Ovary (tissue), 10 donors: ENCODE measurements at places on chromosomes 16 and 17. TPM values are rescaled to one million over a fixed set of nuclear protein-coding genes. Genes with fewer than 3 reads are reported as not detected.

The MON1B gene
- total RNA-seq: 11.8 TPM

The ADGRG3 gene
- total RNA-seq: 0.48 TPM

- no peaks in the 10 kb centered on the region for H3K4me1 ChIP-seq
- no peak overlapping the region for H3K27ac ChIP-seq
- no peak for DNase-seq
- H3K4me3 ChIP-seq: no peak overlapping the region
- H3K36me3 ChIP-seq: no peaks in the 10 kb centered on the region
These were observed 33.1 kb downstream of the CNGB1 start for GRCh38 chr16:57937861-57938260.

The TNFRSF13B gene
- not detected for total RNA-seq

The SOST gene
- total RNA-seq: not detected

GRCh38 chr17:83118071-83118841 is 38.8 kb downstream of the METRNL start:
- H3K27ac ChIP-seq: no peak overlapping the region
- no peaks in the 10 kb centered on the region for H3K36me3 ChIP-seq
- no peak overlapping the region for H3K4me3 ChIP-seq
- no peak for DNase-seq
- no peaks in the 10 kb centered on the region for H3K27me3 ChIP-seq

DNA sequence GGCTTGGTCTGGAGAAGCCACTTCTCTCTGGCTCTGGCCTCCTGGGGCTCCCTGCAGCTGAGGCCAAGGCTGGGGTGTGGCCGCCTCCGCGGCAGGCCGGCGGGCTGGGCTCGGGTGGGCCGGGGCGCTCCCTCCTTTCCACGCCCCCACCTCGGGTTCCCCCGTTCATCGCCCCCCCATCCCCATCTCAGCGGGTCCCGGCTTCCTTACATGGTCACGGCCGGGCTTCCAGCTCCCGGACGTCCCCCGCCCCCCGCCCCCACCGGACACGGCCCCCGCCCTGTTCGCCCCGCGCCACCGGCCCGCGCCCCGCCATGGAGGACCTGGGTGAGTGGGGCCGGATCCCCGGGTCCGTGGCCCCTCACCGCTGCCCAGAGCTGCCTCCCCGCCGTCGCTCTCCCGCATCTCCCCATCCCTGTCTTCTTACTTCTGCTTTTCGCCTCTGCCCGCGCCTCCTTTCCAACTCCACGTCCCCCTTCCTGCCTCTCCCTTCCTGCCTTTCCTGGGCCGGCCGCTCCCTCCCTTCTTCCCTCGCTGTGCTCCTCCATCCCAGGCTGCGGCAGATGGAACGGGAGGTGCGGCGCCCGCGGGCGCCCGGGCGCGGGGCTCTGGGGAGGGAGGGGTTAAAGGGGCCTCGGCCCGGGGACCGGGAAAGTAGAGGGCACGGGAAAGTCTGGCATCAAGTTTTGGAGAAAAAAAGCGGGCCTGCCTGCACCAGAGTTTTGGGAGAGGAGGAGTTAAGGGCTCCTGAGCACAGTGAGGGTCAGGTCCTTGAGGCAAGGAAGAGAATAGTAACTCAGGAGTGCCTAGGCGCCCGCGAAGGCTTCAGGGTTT is at the start of gene TGFB1I1:
TSS of gene TGFB1I1 (plus strand) at position 278 of the 834 bp plus-strand sequence. CDS start at position 315, 37 bp downstream.
- peak within 1 kb of the TSS; percentile 61 for H3K4me3 ChIP-seq
- no peaks in the 10 kb centered on the region for H3K36me3 ChIP-seq
- H3K27me3 ChIP-seq: no peaks in the 10 kb centered on the region
- H3K27ac ChIP-seq: peak within 1 kb of the TSS; percentile 87
- peaks cover 6% of the 10 kb centered on the region for H3K4me1 ChIP-seq

The RCVRN gene
- total RNA-seq: not detected

GRCh38 chr16:23965137-23965733 is 129.5 kb downstream of the PRKCB start:
- H3K36me3 ChIP-seq: no peaks in the 10 kb centered on the region
- peaks cover 2% of the 10 kb centered on the region for H3K4me1 ChIP-seq
- no peaks in the 10 kb centered on the region for H3K27me3 ChIP-seq
- no peak overlapping the region for H3K4me3 ChIP-seq
- no peak for DNase-seq

GRCh38 chr17:16215965-16216316 is 607 bp upstream of the NCOR1 start:
- peaks cover 8% of the 10 kb centered on the region for H3K4me1 ChIP-seq
- peak overlapping the region; percentile 92 for H3K27ac ChIP-seq
- DNase-seq: no peak

The MAP2K6 gene
- 1.4 TPM for total RNA-seq

- no peak overlapping the region for H3K4me3 ChIP-seq
- no peak overlapping the region for H3K27ac ChIP-seq
- no peaks in the 10 kb centered on the region for H3K36me3 ChIP-seq
- DNase-seq: no peak
- H3K4me1 ChIP-seq: peaks cover 10% of the 10 kb centered on the region
These were observed 64.3 kb downstream of the PIGL start for GRCh38 chr17:16281351-16281750.

GRCh38 chr17:57403236-57403635 is 146.9 kb downstream of the MSI2 start:
- no peak for DNase-seq
- no peak overlapping the region for H3K4me3 ChIP-seq
- no peaks in the 10 kb centered on the region for H3K27me3 ChIP-seq
- peaks cover 15% of the 10 kb centered on the region for H3K4me1 ChIP-seq
- H3K27ac ChIP-seq: no peak overlapping the region

The KRTAP3-1 gene
- total RNA-seq: not detected

DNA sequence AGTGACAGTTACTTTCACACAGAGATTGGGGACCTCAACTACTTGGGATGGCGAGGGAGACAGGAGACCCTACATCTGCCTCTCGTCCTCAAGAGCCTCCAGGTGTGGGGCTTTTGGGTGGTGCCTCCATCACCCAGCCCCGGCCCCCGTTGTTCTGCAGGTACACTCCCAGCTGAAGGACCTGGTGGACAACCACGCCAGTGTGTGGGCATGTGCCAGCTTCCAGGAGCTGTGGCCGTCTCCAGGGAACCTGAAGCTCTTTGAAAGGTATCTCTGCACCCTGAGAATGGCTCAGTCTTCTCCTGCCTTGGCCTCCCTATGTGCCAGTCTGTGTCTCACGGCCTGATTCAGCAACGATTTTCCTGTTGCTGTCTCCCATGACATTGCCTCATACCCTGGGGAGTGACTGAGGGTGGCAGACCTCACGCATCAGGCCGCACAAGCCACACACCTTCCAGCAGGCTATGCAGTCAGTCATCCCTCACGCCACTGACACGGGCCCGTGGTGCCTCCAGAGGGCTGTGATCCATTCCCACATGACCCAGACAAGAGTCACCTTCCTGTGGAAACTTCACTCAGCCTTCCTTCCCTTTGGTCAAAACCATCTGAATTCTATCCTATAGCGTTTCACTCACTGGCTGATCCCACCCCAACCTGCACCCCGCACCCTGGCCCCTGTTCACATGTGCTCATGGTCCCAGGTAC is 3.7 kb downstream of the CCNF start:
- H3K27me3 ChIP-seq: no peaks in the 10 kb centered on the region
- no peak for DNase-seq
- peaks cover 2% of the 10 kb centered on the region for H3K4me1 ChIP-seq
- no peak overlapping the region for H3K27ac ChIP-seq
- no peak overlapping the region for H3K4me3 ChIP-seq

The KRT12 gene
- not detected for total RNA-seq

The ZNF764 gene
- 13.2 TPM for total RNA-seq
